Non-pigmented ciliary epithelial cell (primary cell): ENCODE measurements at places on chromosomes 5 and 9.
A peak's percentile ranks its signal among the peaks of the same experiment; 100 is the strongest.

DNA sequence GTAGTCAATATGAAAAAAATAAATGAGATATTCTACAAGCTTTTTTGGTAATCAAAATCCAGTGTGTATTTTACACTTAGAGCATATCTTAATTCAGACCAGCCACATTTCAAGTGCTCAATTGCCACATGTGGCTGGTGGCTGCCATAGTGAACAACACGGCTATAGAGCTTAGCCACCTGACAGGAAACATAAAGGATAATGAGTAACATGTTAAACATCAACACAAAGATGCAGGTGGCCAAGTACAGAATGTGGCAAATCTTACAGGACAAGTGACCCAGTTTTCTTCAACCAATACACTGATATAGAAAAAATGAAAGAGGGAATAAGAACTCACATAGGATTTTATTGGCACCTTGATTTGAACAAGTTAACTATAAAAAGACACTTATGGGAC is 61.4 kb downstream of the KIF24 start:
- no peak for DNase-seq

DNA sequence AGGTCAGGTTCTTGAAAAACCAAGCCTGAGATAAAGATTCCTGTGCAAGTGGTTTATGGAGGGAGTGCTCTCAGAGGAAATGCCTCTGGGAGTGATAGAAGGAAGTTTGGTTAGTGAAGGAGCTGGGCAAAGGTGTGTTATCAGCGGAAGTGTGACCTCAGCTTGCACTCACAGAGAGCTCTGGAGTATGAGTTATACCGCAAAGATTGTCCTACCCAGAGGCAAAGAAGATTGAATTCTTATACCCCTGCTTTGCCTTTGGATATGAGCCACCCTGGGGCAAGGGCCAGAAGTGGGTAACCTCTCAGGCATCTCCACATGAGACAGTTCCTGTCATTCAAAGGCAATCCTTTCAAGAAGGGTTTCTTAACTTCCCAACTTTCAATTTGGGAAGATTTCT is 145.6 kb downstream of the MUSK start:
- no peak for DNase-seq

GRCh38 chr5:170226129-170226615 is 6.6 kb upstream of the C5orf58 start:
- DNase-seq: no peak

DNA sequence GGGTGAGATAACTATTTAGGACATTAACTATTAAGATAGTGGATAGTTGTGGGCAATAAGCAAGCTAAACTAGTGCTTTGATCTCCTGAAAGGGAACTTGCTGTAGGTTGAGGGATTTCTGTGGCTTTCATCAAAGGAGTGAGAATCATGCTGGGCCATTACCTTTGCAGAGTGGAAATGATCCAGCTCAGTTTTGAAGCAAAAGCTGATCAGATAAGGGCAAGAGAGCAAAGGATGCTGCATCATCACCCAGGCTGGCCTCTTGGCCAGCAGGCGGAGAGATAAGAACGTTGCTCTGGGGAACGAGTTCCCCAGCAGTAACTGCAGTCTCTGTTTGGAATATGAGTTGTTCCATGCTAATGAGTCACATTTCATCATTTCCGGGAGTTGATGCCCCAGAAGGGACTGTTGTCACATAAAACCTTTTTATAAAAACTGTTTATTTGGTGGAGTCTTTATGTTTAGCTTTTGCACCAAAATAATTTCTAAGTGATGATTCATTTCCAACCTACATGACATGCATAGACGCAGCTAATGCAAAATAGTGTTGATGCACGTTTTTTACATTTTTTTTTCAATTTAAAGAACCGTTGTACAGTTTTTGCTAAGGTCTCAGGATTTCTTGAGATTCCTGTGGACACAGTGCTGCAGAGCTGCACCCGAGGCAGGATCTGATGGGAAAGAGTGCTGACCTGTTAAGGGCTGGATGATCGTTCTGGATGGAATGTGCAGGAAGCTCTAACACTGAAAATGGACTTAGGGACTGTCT is 99.3 kb downstream of the ACTBL2 start:
- DNase-seq: peak; percentile 73

DNA sequence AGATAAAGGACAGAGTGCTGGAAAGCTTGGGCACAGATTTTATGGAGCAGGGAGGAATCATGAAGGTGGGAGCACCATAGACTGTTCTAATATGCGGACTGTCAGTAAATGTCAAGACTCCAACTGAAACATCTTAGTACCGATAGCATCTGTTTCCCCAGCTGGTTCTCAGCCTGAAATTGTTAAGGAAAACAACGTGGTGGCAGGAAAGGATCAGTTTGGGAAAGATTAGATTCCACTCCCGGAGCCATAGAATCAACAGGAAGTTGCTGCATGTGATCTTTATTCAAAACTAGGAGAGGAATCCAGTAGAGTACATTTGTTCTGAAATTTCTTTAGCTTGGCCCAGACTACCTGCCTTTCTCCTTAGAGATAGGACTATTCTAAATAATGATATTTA is 559.1 kb downstream of the CSNK1G3 start:
- DNase-seq: no peak

- DNase-seq: no peak
Observed at GRCh38 chr9:75889977-75890471, 449 bp upstream of the PCSK5 start.

- no peak for DNase-seq
Observed at GRCh38 chr9:98706651-98707165, 2.0 kb downstream of the GABBR2 start.

- DNase-seq: no peak
Observed at GRCh38 chr5:56803025-56803424, 12.3 kb upstream of the MAP3K1 start.

GRCh38 chr5:142156839-142157463 is 48.4 kb downstream of the NDFIP1 start:
- no peak for DNase-seq

DNA sequence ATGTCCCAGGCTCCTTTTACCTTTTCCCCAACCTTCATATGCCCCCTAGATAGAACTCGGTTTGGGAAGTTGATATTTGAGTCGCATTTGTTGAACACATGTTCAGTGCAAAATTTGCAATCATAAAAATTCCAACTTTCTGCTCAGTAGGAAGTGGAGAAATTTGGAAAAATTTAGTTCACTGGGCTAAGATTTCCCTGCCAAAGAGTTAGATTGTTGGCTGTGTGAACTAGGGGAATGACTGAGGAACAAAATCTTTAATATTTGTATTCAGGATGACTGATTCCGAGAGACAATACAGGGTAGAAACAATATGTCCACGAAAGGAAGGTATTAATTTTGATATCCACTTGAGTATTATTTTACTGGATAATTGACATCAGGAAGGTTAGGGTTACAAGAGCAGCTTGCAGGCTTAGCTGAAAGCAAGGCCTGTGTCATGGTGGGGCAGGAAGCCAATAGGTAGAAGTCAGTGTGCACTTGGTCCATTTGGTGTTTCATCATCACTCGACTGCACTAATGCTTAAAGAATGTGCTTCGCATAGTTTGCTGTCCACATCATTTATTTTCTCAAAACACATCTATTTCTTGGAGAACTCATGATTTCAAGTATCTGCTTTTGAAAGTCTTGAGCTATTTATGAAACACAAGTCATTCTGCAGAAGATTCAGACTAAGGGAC is 59.4 kb upstream of the GNA14 start:
- DNase-seq: peak; percentile 99

- peak; percentile 24 for DNase-seq
Observed at GRCh38 chr5:176536132-176536901, 885 bp downstream of the RNF44 start.

- DNase-seq: no peak
Observed at GRCh38 chr5:36089989-36090388, 23.3 kb upstream of the UGT3A2 start.

GRCh38 chr5:109126481-109126880 is 283.3 kb downstream of the PJA2 start:
- no peak for DNase-seq

GRCh38 chr5:15124871-15125568 is 253.4 kb upstream of the ANKH start:
- DNase-seq: no peak
